Stimulated activated memory B cell treated with anti-CD40 and anti-IgM and Interleukin-4, amounts not matched to agents 10 μg/mL and 1 μg/mL and 100 μg/mL, for 72 hours (primary cell): ENCODE measurements at places on chromosomes 7 and 10.

GRCh38 chr7:137919987-137920386 is 73.2 kb upstream of the DGKI start:
- ATAC-seq, result no peak

- ATAC-seq, result no peak
These were observed 2.4 kb downstream of the TLL2 start for GRCh38 chr10:96511044-96511945.

DNA sequence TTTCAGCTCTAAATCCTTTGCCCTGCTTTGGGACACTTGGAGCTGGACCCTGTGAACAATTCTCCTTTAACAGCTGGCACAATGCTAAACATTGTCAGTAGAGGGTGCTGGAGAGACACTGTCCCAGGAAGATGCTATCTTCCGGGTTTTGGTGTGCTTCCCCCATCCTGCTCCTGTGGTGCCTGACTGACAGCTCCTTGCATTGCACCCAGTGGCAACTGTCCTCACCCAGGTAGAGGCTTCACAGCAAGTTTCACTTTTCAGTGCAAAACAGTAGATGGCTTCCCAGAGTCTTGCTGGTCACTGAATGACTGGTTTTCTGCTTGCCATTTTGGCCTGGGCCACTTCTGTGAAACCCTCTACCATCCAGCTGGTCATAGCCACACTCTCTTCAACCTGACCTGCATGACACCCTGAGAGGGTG is 77.3 kb downstream of the CDC14C start:
- ATAC-seq, result peak; percentile 31

GRCh38 chr7:26212921-26213718 is 11.6 kb downstream of the CBX3 start:
- ATAC-seq, result no peak

DNA sequence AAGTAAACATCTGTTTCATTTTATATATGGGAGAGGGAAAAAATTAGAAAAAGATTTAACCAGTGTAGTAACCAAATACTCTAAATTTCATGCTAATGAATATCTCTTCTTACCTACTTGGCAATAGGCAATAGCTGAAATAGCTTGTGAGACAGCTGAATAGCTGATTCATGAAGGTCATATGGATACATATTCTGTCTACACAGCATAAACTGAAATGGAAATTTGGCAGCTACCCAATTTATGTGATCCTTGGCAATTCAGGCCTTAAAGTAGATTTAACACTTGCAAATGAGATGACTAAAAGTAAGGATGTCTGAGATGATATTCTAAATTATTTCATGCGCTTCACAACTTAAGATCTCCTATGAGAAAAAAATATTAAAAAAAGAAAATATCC is 261.2 kb upstream of the SEMA3A start:
- ATAC-seq, result no peak

- no peak for ATAC-seq
These were observed 91.7 kb upstream of the PITRM1 start for GRCh38 chr10:3264161-3264761.

DNA sequence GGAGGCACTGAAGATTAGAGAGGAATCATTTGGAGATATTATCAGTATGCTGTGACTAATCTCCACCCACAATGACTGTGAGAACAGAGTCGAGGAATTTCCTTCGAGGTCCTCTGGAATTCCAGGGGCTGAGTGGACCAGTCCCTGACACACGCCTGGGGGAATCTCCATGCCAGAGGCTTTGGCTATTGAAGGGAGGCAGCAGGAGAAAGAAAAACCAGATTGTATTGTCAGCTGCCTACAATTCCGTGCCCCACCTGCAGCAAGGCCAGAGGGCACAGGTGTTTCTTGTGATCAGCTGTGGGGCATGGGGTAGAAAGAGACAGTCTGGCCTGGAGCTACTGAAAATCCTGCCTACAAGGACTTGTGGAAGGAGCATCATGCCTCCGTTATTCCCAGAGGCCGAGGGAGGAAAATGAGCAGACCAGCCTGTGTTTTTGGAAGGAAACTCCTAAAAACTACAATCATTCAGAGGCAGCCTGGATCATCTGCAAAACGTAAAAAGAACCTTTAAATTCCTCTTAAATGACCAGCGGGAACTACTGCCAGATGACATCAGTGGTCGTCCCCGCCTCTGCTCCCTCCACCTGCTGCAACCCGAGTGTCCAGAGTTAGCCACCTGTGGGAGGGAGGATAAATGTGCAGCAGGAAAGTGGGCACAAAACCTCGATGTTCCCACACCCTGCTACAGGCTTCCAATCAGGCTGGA is 25.4 kb upstream of the ANK3 start:
- no peak for ATAC-seq

GRCh38 chr10:14621037-14621436 is 153.7 kb downstream of the FAM107B start:
- no peak for ATAC-seq

- no peak for ATAC-seq
These were observed 135.8 kb downstream of the SPAG6 start for GRCh38 chr10:22481106-22481505.

GRCh38 chr7:132065193-132065988 is 509.0 kb upstream of the PODXL start:
- ATAC-seq, result no peak

DNA sequence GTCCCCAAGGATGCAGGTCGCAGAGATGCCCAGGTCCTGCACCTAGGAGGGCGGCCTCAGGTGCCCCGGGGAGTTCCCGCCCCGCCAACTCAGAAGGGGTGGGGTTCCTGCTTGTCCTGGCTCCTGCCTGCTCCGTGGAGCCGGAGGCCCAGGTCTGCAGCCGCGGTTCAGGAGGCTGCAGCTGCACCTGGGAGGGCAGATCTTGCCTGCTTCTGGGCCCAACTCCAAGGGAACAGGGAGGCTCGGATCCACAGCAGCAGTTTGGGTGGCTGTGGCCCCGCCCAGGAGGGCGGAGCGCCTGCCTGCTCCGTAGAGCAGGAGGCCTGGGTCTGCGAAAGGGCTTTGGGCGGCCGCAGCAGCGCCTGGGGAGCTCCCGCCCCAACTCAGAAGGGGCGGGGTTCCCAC is 108.2 kb upstream of the EGR2 start:
- ATAC-seq, result peak; percentile 31

DNA sequence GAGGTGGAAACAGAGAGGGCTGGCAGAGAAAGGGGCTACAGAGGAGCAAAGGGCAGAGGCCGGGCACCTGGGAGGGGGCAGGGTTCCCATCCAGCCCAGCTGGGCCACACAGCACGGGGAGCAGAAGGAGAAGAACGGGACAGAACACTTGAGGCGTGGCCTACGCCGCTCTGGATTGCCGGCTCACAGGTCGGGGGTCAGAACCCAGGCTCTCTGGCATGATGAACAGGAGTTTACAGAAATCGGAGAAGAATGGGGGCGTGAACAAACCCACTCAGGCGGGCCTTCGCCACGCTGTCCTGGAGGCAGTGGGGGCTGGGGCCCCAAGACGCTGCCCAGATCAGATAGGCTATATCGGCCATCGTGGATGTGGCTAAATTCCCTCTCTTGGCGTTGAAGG is 362.2 kb upstream of the SHH start:
- no peak for ATAC-seq

GRCh38 chr10:75870039-75870645 is 438.7 kb downstream of the LRMDA start:
- ATAC-seq, result no peak

DNA sequence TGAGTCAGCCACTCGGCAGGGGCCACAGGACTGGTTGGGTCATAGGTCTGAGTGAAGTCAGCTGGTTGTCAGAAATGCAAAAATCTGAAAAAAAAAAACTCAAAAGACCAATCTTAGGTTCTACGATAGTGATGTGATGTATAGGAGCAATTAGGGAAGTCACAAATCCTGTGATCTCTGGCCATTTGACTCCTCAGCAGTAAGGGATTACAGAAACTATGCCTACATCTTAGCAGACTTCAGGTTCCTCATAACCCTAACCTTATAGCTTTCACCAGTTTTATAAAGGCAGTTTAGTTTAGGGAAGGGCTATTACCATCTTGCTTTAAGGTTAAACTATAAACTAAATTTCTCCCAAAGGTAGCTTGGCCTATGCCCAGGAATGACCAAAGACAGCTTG is 163.1 kb upstream of the HGF start:
- ATAC-seq, result no peak

- no peak for ATAC-seq
These were observed 7.8 kb downstream of the MAD1L1 start for GRCh38 chr7:2224934-2225333.

DNA sequence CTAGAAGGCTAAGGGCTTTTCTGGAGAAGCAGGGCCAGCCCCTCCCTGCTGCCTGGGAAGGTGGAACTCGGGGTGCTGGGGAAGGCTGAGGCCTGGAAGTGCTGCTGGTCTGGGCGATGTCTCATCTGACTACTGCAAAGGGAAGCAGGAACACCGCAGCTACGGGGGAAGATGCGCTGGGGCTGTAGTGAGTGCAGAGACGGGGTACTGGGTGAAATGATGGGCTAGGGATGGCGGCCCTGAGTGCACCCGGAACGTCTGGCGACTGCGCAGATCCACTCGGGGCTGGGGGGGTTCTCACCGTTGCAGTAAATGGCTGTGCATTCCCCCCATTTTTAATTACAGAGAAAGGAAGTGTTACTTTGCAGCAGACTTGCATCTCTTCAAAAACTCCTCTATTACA is 195.4 kb upstream of the ADARB2 start:
- peak; percentile 8 for ATAC-seq

- no peak for ATAC-seq
These were observed 684.6 kb downstream of the MAGI2 start for GRCh38 chr7:78768859-78769258.

DNA sequence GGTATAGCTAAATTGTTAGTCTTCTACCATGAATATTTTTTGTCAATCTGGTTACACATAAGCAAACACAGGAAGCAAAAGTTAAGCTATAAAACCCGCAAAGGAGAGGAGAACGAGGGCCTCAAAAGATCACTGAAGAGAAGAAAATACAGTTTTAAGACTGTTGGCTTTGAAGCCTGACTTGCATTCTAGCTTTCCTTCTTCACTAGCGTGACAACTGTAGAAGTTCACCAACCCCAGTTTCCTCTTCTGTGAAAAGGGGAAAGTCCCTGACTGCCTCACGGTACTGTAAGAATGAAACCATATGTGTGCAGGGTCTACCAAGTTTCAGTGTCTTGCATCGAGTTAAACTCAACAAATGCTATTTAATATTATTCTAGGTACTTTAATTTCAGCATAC is 7.5 kb upstream of the LRRN3 start:
- peak; percentile 99 for ATAC-seq

- no peak for ATAC-seq
These were observed 6.9 kb upstream of the SORBS1 start for GRCh38 chr10:95567903-95568630.

GRCh38 chr7:70553364-70553763 is 578.6 kb upstream of the GALNT17 start:
- ATAC-seq, result no peak

- no peak for ATAC-seq
These were observed 63.5 kb downstream of the PIK3AP1 start for GRCh38 chr10:96656839-96657238.

GRCh38 chr10:63314020-63314419 is 151.8 kb downstream of the JMJD1C start:
- no peak for ATAC-seq

GRCh38 chr7:132564090-132564489 is 12.2 kb downstream of the PLXNA4 start:
- no peak for ATAC-seq

DNA sequence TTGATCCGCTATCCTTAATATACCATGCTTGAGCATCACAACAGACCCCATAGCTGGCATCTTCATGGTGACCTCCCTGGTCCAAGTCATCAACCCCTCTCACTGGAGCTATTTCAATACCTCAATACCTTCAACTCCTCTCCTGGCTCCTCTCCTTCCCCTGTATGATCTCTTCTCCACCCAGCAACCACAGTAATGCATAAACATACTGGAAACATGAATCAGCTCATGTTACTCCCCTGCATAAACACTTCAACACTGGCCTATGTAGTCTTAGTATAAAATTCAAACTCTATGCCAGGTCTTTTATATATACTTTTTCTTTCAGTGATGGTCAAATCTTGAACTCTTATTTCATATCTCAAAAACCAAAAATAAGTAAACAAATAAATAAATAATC is 31.8 kb upstream of the TMEM273 start:
- no peak for ATAC-seq

- ATAC-seq, result no peak
These were observed 3.5 kb downstream of the FAM180A start for GRCh38 chr7:135744938-135745702.

DNA sequence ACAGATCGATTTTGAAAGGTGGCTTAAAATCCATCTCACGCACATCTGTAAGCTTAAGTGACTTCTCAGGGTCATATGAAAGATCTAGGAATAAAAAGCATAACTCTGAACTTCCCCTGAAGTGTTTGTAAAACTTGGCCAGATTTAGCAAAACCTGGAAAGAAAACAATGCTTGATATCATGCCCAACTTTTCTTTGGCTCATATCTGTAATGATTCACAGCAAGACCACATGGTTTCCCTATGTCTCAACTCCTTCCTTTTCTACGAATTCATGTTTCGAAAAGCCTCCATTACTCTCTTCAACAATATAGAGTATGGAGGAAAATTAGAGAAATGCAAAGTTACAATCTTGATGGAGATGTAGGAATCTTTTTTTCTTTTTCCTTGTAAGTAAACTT is 20.1 kb upstream of the CABCOCO1 start:
- ATAC-seq, result no peak

DNA sequence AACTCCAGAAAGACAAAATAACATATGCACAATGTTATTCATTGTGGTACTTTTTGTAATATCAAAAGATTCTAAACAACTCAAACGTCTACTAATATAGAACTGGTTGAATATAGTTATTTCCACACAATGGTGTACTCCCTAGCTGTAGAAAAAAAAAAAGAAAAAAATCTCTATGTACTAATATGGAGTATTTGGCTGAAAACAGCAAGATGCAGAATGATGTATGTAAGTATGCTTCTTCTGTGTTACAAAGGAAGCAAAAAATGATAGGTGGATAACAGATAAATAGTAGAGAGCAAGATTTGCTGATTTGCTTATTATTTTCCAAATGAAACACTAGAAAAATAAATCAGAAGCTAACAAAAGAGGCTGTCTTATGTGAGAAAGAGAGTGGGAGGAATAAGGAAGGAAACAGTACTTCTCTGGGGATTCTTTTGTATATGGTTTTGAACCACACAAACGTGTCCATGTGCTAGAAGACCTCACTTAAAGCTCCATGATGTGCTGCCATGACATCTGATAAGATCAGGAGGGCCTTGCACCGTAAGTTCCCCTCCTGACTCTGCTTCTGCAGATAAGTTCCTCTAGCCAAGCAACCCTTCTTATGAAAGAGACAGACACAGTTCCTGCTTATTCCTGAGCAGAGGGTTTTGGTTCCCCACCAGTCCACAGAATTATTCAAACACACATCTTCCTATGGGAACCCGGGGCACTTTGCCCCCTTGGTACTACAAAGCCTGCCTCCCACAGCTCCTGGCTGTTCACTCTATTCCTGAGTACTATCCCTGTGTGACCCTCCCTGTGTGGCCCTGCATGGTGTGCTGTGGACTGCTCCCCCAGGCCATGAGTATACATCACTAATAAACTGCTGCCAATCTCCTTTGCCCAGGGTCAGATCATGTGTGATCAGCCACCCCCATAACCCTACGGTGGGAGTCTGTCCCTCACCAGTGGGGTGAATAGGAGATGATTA is 159.1 kb downstream of the CCDC71L start:
- ATAC-seq, result peak; percentile 51
